COR-L47 (cell line): ENCODE measurements at places on chromosomes 4 and X.

DNA sequence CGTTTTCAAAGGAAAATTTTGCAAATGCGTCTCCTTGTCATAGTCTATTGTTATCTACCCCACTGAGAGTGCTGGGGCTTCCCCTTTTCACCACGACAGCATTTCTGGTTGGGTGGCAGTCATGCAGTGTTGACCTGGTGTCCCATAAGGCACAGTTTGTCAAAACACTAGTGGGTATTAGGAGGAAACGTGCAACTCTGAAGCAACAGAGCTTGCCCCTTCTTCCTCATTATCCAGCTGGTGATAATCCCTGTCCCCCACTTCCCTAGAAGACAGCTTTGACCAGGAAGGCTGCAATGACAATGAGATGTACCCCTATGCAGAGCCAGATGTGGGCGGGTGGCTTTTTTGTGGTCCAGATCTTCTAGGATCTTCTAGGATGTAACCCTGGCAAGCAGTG lies 1.8 kb downstream of the TBC1D1 start:
- DNase-seq = no peak

GRCh38 chr4:64670647-64671046 lies 261.4 kb upstream of the TECRL start:
- DNase-seq = peak; percentile 6

DNA sequence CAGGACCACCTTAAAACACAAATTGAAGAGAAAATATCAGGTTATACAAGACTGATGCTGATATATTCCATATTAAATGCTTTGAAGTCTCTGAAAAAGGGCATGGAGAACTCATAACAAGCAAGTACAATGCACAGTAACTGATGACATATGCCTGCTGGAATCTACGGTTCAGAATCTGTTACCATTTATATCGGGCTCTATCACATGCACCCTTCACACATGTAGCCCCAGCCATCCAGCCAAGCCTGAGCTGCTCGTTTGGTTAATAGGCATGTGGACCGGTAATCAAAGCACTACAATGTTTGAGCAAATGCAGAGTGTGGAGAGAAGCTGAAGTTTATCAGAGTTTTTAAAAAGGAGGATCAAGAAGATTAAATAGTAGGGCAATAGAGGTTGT lies 11.8 kb downstream of the COMMD8 start:
- no peak for DNase-seq

DNA sequence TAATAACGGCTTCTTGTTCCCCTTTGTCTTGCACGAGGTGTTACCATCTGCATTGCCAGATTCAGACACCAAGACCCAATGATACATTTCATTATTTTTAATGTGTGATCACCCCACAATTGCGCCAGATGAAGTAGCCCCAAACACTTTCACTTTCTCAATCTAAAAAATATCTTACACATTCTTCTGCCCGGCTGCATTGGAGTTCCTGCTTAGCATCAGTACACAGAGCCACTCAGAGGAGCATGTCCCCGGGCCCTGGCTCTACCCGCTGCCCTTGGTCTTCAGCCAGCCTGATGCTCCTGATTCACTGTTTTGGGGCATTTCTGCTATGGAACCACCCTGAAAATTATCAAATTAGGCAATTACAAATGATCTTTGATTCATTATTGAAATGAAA lies 66.0 kb upstream of the TENM3 start:
- no peak for DNase-seq

- peak; percentile 72 for DNase-seq
Measured at GRCh38 chr4:185004562-185005218, 13.6 kb upstream of the HELT start.

- no peak for DNase-seq
Measured at GRCh38 chr4:40511036-40511614, 118.5 kb downstream of the RBM47 start.

DNA sequence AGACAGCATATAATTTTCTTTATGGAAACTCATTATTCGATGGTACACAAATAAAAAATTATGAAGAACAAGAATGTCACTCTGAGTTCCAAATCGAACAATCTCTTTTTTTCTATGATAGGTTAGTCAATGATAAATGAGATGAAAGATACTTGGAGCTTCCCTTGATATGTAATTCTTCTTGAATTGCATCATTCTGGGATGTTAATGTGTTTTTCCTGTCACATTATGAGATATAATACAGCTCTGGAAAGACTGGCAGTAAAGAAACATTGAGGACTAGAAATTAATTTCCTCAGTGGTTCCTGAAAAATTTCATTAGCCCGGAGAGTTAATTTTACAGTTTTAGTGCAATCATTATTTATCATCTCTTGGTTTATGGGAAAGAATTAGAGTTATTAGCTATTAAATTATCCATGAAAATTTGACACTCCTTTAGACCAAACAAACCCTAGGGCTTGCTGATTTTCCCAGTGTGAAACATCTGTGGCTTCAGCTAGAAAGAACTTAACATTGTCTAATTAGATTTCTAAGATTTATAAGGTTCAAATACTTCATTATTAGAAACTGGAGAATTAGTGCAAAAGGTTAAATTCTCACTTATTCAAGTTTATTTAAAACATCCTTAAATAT lies 1546.6 kb upstream of the TENM3 start:
- no peak for DNase-seq

DNA sequence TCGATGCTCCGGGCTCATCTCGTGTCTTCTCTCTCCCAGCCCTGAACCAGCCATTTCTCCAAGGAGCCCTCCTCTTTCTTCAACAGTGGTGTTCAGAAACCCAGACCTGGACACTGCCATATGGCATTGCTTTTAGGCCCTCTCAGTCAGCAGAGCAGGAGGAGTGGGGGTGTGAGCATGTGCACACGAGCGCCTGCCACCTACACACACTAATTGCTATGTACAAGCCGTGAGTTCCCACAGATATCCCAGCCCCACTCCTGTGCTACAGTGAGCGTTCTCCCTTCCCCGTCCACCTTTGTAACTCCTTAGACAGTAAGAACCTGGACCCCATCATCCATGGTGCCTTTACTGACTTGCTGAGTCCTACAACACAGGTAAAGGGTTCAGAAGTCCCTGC lies 53.8 kb downstream of the TNIP2 start:
- no peak for DNase-seq

DNA sequence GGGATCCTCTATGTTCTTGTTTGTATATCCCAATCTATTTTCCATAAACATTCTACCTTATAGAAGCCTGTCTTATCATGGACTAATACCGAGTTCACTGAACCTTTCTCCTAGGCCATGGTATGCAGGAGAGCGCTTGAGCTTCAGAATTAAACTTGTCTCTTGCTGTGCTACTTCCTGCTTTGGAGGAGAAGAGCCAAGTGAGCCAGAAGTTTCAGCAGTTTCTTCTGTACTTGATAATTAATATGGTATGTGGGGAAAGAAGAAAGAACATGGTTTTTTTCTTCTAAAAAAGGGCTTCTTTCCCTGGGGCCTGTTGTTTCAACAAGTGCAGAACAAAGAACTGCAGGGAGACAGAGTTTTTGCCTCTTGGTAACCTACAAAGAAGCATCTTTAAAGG lies 172.8 kb downstream of the ATG4A start:
- no peak for DNase-seq

DNA sequence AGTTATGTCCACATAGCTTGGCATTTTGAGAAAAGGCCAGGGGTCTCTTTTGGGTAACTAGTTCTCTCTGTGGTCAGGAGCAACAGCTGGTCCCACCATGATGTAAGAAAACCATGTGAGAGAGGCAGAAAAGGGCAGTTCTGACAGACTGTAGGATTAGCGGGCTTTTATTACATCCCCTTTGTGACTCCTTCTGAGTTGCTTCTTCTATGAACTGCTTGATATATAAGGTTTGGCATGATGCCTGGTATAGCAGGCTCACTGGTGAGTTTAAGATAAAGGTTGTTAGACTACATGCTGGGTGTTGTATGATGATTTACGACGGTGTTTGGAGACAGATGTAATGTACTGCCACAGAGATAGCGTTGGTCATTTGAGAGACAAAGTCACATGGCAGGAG lies 2308.1 kb upstream of the AGA start:
- no peak for DNase-seq

DNA sequence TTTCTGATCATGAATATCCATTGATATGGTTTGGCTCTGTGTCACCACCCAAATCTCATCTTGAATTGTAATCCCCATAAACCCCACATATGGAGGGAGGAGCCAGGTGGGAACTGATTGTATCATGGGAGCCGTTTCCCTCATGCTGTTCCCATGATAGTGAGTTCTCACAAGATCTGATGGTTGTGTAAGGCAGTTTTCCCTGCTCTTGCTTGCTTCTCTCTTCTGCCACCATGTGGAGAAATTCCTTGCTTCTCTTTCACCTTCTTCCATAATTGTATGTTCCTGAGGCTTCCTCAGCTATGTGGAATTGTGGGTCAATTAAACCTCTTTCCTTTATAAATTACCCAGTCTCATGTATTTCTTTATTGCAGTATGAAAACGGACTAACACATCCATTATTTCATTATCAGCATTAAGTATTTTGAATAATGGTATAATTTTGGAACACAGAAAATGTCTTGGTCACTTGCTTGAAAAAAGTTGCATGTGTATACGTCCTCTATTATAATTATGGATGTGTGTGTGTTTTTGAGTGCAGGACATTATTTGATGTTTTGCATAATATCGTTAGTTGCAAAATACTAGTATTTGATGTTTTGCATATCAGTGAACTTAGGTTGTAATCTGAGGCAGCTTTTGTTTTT lies 334.6 kb downstream of the PCDH10 start:
- DNase-seq = peak; percentile 17

- peak; percentile 22 for DNase-seq
Measured at GRCh38 chr4:112348488-112349158, 51.5 kb downstream of the ALPK1 start.

- no peak for DNase-seq
Measured at GRCh38 chrX:6012357-6012756, 216.3 kb downstream of the NLGN4X start.

GRCh38 chr4:91681544-91681943 lies 622.2 kb upstream of the GRID2 start:
- no peak for DNase-seq

GRCh38 chrX:122546269-122546668 lies 637.8 kb upstream of the GRIA3 start:
- no peak for DNase-seq

DNA sequence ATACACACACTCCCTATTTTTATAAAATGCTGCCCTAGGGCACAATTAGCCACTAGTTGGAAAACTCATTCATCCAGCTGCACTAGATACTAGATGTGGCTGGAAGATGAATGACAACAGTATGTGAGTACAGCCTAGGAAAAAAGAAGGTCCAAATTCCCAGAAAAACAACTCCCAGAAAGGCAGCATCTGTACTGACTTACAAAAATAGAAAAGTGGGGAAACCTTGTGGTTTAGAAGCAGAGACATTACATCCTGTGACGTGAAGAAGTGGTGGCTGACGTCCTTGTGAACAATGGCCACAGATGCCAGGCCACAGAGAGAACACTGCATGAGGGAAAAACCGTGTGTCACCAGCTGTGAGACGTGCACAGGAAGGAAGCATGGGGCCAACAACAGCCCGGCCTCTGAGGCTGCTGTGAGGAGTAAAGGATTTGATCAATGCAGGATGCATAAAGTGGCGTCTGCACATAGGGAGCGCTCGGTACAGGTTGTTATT lies 81.2 kb downstream of the SPRY1 start:
- no peak for DNase-seq

- DNase-seq = peak; percentile 4
Measured at GRCh38 chr4:128249787-128250668, 37.6 kb downstream of the PGRMC2 start.

GRCh38 chrX:130296743-130297142 lies 28.0 kb upstream of the ZNF280C start:
- no peak for DNase-seq

- DNase-seq = peak; percentile 86
Measured at GRCh38 chr4:48963042-48963679, 22.9 kb upstream of the CWH43 start.

DNA sequence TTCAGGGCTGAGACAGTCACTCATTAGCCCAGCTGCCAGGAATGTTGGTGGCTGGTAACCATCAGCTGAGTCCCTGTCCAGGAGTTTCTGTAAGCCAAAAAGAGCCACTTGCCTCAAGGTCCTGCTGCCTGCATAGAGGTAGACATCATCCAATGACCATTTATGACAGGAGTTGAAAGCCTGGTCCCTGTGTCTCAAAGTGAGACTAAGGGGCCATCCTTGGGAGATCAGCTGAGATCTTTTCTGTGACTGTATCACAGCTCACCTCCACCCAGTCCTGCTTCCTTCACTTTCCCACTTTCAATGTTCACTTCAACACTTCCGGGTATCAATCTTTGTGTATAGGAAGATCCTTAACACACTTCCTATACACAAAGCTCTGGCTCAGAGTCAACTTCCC lies 28.4 kb upstream of the MAOA start:
- DNase-seq = no peak

- DNase-seq = no peak
Measured at GRCh38 chr4:78566834-78567499, 15.4 kb downstream of the ANXA3 start.

DNA sequence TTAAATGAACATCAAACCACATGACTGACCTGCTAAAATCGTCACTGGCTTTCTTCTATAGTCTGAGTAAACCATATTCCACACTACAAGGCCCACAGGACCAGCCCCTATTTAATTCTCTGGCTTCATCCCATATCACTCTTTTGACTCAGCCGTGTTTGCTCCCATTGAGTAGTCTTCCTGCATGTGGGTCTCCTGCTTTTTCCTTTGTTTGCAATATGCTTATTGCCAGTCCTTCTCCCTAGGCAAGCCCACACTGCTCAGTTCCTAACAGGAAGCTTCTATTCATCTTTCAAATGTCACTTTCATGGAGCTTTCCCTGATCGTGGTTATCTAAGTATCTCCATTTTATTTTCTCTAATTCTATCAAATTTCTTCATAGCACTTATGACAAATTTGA lies 329.6 kb downstream of the RAPGEF2 start:
- DNase-seq = no peak

- DNase-seq = no peak
Measured at GRCh38 chrX:136097871-136098805, 49.2 kb upstream of the FHL1 start.

- DNase-seq = no peak
Measured at GRCh38 chr4:112284662-112285411, 867 bp downstream of the TIFA start.

DNA sequence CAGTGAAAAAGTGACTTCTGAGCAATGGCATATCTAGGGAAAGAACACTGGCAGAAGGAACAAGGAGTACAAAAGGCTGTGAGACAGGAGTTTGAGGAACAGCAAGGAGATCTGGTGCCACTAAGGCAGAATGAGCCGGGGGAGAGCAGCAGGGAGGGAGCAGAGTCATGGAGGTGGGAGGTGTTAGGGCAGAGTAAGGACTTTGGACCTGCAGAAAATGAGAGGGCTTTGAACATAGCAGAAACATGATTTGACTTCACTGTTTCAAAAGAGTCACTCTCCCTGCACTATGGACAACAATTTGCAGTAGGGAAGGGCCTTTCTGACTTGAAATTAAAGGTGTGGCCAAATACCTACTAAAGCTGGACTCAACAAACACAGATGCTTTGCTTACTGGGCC lies 356.2 kb downstream of the ADGRL3 start:
- no peak for DNase-seq

- no peak for DNase-seq
Measured at GRCh38 chr4:93771640-93772411, 56.7 kb upstream of the ATOH1 start.

- DNase-seq = no peak
Measured at GRCh38 chr4:153341575-153342090, 2.9 kb upstream of the MND1 start.
